CD4-positive, alpha-beta T cell treated with Interleukin-4 for 4 hours (primary cell): ENCODE measurements at places on chromosomes 2 and 18.

DNA sequence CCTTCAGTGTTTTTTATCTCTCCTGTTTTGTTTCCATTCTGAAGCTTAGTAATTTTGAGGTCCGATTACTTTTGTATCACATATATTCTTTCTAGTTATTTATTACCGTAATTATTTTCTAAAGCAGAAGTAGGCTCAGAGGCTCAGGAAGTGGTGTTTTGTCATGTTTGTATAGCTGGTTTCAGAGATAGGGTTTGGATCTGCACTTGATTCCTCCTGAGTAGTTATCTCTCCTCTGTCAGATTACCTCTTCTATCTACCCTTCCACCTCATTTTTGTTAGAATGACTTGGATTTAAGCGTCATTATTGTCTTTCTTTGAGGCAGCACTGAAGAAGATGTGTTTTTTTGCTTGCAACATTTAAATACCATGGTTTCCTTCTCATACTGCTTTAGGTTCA, 95.4 kb downstream of the MTA3 start:
- DNase-seq, result no peak

- DNase-seq, result no peak
These were observed 148.0 kb upstream of the SLC14A2 start for GRCh38 chr18:45467293-45467692.

DNA sequence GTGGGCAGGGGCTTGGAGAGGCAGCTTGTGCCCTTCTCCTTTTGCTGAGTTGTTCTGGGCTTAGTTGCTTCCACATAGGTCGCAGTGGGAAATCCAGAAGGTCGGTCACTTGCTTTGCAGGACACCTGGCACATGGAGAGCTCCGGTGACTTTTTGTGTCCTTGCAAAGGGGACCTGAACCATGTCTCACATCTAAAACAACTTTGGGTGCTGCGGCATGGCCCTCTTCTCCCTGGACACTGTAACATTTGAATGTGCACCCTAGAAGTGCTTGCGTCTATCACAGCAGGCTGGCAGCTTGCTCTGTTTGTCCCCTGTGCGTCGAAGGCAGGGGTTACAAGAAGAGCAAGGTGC, 189.9 kb upstream of the TWIST2 start:
- DNase-seq, result no peak

DNA sequence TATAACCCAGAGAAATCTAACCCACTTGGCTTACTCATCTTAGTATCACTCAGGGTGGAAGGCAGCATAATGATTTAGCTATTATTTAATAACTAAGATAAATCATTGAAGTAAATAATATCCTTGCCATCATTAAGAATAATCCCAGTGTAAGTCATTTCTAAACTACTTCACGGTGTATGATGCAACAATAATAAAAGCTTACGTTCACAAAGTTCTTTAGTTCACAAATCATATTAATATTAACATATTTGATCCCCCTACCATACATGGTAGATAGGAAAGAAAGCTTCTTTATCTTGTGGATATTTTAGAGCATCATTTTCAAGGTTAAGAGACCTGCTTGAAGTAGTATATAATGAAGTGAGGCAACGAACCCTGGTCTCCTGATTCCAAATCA, 401.0 kb downstream of the NCKAP5 start:
- DNase-seq, result no peak

DNA sequence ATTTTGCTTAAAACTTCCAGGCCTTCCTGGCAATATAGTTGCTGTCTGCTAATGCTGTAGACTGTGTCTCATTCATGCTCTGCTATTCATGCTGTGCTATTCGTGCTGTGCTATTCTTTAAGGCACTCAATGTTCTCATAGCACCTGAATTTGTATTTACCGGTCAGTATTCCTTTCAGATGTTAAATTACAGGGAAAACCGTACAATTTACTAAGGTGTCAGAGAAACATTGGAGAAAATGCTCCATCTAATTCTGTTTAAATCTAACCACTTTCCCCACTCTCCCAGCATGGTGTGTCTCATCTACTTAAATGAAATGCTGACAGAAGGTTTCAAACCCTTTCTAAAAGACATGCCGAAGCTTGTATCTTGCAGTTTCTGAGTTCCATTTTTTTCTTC, 25.0 kb downstream of the FAM171B start:
- no peak for DNase-seq

GRCh38 chr2:174863183-174863582, 98.9 kb upstream of the CHRNA1 start:
- no peak for DNase-seq

- DNase-seq, result no peak
These were observed 75.2 kb upstream of the TSPYL6 start for GRCh38 chr2:54330926-54331835.

DNA sequence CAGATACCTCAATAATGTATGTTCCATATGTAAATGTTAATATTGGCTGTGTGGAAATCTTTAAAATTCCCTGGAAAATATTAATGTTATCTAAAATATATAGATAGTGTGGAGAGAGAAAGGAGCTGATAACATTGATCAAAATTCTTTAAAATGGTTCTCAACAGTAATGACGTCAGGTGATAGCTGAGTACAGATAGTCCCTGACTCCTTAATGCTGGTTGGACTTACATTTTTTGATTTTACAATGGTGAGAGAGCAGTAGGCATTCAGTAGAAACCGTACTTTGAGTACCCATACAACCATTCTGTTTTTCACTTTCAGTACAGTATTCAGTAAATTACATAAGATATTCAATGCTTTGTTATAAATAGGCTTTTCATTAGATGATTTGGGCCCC, 146.6 kb downstream of the GALNT3 start:
- no peak for DNase-seq

DNA sequence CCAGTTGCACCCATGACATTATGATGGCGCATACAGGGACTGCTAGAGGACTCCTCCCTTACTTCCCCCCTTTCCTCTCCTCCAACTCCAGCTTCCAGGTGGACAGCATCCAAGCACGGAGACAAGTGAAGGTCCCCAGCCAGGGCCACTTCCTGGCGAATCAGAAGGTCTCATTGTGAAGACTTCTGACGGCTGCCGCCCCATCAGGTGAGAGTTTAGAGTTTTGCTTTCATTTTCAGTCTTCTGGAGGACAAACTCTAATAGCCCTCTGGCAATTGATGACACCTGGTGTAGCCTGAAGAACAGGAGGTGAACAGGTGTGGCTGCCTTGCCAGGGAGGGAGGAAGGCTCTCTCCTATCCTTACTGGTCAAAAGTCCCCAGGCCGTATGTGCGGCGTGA, 77.3 kb upstream of the KCNH7 start:
- no peak for DNase-seq

- no peak for DNase-seq
These were observed 1.7 kb downstream of the EMILIN1 start for GRCh38 chr2:27080140-27080469.

DNA sequence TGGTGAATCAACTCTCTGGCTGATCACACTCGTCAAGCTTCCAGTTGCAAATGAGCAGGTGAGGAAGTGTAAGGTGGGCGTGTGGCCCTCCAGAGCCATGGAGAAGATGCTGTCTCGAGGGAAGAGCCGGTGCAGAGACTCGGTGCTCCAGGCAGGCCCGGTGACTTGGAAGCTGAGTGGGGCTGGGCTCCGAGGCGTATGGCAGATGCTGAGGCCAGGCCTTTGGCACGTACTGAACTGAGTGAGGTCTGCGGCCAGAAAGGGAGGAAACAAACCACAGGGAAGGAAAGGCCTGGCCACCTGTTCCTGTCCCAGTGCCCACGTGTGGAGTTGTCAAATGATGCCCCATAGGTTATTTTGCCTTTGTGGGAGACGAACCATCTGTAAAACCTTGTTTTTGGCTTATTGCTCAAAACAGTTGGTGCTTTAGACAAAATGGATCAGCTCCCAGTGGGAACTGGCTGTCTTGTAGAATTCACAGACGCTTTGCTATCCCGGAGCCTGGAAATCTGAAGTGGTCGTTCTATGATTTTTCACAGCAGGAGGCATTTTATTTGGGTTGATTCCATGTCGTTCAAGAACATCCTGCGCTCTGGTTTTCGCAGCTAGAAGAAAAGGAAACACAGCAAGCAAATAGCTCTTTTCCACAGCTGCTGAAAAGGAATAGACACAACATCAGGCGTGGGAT, 117.5 kb upstream of the TMEM18 start:
- no peak for DNase-seq

GRCh38 chr18:51563396-51563795, 365.9 kb upstream of the MEX3C start:
- DNase-seq, result no peak

GRCh38 chr2:240136671-240137292, 677 bp upstream of the COPS9 start:
- DNase-seq, result no peak

GRCh38 chr2:128162266-128162665, 71.3 kb downstream of the UGGT1 start:
- no peak for DNase-seq

- no peak for DNase-seq
These were observed 164.9 kb downstream of the BABAM2 start for GRCh38 chr2:28055325-28055970.

DNA sequence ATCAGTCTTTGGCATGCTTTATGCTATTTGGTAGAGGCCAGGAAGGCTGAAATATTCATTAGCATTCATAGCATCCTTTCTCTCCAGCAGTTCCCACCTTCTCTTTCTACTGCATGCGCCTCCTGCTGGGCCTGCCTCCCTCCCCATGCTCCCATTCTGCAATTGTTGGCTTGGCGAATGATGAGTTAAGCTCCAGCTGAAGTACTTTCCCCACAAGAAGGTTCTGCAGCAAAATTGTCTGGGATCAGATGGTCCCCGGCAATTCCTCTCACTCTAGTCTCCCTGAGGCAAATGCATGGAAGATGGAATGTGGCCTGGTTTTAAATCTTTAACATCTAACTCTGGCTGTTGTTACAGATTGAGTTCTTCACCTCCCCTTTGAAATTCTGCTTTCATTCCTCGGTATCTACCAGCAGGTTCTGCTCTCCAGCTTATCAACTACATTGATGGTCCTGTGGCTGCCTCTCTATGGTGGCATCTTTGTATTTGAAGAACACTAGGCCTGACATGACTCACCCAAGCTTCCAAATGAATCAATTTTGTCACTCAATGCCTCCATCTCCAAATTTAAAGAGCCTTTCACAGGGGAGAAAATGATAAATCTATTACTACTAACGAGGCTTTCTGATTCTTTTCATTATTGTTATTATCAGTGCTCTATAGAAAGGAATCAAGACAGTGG, 55.9 kb downstream of the KCTD18 start:
- DNase-seq, result no peak

- DNase-seq, result no peak
These were observed 188.4 kb upstream of the GYPC start for GRCh38 chr2:126467367-126468054.

DNA sequence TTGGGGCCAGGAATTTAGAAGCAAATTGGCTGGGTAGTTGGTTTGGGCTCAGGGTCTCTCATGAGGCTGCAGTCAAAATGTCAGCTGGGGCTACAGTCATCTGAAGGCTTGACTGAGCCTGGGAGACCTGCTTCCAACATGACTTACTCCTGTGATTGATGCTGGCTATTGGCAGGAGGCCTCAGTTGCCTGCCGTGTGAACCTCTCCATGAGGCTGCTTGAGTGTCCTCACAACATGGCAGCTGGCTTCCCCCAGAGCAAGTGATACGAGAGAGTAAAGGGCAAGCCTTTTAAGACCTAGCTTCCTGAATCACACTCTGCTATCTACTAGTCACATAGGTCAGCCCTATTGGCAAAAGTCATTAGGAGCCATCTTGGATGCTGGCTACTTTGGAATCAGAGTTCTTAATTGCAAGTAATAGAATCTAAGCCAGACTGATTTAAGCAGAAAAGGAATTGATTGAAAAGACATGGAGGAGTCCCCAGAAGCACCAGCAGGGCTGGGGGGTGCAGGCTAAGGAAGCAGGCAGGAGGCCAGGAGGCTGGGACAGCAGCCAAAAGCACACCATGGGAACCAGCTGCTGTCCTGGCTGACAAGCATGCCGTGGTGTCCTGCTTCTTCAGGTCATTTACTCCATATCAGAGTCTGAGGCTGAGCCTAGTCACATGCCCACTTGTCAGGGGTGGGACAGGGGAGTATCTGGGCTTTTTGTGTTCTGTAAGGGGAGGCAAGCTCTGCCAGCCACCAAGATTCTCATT, 7.8 kb upstream of the GIGYF2 start:
- no peak for DNase-seq

- DNase-seq, result no peak
These were observed 51.5 kb upstream of the B3GNT7 start for GRCh38 chr2:231343988-231344387.

- no peak for DNase-seq
These were observed 173.7 kb upstream of the DOK6 start for GRCh38 chr18:69226971-69227370.

- no peak for DNase-seq
These were observed 46.2 kb downstream of the PUM2 start for GRCh38 chr2:20304411-20304810.

- DNase-seq, result no peak
These were observed 19.3 kb upstream of the MGAT5 start for GRCh38 chr2:134234535-134234934.

GRCh38 chr2:44930274-44931197, 11.0 kb upstream of the SIX3 start:
- DNase-seq, result no peak

DNA sequence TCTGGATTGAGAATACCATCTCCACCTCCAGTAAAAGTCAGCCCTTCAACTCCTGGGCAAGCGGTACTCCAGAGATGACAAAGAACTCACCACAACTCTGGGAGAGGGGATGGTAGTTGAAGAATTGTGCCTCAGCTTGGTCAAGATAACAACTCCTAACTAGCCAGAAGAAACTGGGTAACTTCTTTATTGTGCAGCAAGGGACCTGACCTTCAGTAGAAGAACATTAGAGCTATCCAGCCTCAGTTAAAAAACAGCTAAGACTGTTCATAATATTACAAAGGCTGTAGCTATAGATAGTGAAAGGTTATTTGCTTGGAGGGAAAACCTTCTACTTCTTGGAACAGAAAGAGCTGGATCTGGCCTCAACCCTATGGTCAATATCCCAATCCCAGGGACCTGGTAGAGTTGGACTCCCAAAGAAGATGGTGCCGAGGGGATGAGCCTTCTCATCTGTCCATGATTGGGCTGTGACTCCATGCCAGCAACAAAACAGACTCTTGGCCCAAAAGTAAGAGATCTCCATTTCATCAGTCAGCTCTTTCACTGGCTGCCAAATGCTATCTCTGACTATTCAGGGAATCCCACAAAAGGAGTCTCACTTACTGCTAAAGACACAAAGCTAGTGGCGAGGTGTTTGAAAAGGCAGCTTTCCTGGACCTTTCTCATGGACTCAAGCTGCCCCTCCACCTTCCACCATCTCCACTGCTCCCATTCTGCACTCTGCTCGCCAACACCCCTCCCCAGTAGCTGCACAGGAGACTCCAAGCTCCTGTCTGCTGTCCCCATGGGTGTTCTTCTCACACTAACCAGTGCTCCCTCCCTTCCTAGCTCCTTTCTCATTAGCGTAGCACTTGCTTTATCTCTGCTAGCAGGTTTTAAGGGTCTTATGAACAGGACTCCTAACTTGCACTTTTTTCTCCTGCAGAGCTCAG, 145.8 kb downstream of the CAPN13 start:
- no peak for DNase-seq

GRCh38 chr2:237572742-237573101, 6.3 kb downstream of the PRLH start:
- DNase-seq, result no peak

DNA sequence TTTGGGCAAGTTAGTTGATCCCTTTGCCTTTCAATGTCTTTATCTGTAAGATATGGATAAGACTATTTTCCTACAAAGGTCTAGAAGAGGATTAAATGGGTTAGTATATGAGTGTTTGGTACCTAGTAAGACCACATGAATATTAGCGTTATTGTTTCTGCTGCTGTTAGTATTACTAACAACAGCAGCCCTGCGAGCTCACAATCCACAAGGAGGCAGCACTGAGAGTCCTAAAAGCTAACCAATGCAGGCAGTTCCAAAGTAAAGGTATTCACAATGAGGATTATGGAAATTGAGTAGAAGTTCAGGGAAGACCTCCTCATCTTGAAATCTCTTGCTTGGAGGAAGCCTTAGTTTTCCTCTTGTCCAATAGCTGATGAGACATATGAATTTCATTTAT, 248.9 kb downstream of the TDRD15 start:
- DNase-seq, result no peak
